ENCODE measurements at places on chromosomes 2 and 18.

- no peak for DNase-seq
Measured at GRCh38 chr2:219221957-219222518, 3.3 kb upstream of the ABCB6 start.

DNA sequence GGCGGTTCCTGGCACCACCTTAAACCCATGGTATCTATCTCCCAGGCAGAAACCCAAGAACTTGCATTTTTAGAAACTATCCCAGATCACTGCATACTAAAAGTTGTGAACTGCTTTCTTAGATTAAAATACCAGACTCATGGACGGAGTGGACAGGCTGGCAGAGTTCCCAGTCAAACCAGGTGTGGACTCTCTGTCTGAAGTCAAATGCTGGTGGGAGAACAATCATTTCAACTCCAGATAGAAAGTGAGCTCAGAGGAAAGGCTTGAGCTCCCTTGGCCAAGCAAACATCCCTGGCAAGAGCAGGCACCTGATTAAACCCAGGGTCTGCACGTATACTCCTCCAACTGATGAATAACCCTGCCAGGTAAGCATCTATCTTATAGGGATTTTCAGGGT lies 19.5 kb downstream of the NXPH2 start:
- DNase-seq = no peak

- no peak for DNase-seq
Measured at GRCh38 chr2:83587309-83587708, 871.8 kb downstream of the SUCLG1 start.

GRCh38 chr2:214376618-214377285 lies 34.1 kb upstream of the VWC2L start:
- no peak for DNase-seq

DNA sequence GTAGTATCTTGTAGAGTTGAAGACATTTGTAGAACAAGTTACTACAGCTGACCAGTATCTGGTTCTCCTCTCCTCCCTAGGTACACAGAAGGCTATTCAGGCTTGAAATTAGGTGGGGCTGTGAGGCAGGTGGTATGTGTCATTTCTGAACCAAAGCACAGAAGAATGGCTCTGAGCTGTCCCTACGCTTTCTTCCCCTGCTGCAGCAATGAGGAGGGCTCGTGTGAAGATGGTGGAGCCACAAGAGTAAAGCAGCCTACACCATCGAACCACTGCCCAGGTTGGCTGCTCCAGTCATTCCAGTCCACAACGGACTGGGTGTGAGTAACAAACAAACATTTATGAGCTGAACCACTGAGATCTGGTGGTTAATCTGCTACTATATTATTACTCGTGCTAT lies 148.9 kb downstream of the DTNB start:
- no peak for DNase-seq

DNA sequence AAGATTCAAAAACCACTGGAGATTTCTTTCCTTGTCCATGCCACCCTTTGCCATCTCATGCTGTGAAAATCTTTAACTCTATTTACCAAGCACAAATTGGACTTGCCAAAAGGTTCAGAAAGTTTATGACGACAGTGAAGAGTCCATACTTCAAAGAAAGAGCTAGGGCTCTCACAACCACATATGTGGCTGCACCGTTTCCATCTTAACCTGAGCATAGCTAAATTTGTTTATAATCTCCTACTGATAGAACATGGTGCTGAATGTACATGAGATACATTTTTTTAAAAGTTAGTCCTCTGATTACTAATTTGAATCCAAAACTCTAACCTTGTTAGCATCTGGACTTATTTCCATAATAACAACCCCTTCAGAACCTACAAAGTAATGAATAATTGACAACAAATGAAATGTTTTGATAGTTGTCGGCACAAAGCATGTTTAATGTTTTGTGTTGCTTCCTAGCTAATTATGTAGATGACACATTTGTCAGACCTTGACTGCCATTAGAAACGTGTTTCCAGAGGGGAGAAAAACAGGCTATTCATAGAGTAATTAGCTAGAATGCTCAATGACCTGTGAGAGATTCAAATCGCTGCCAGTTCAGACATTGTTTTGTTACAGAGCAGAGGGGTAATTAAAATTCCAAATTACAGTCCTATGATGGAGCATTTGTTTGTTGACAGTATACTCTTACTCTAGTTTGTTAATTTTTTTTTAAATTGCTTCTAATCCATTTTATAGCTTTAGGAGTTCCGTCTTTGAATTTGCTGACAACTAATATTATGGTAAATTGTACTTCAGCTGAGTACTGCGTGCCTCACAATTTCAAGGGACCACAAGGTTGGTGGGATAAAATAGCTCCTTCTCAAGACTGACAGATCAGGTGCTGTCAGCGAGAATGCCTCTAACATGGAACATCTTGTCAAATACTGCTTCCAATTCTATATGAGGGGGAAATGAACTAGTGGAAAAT lies 31.8 kb downstream of the ARHGAP15 start:
- DNase-seq = no peak

GRCh38 chr18:60413944-60414547 lies 41.5 kb upstream of the MC4R start:
- no peak for DNase-seq

GRCh38 chr2:113977660-113978523 lies 88.0 kb downstream of the ACTR3 start:
- peak; percentile 31 for DNase-seq

DNA sequence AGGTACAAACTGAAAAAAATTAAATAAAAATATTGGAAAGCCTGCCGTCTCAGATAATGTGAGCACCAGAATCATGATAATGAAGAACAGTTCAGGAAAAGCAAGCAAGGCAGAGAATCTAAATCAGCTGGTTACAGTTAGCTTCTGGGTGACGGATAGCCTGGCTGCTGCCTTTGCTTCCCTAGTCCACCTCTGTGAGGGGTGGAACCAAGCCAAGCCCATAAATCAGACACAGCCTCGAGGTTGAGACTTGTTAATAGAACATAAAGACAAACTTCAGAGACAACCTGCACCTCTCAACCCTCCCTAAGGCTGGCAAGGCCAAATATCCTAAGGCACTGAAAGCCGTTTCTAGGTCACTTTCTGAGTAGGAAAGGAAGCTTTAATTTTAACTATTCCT lies 334.7 kb upstream of the SLC39A10 start:
- no peak for DNase-seq

DNA sequence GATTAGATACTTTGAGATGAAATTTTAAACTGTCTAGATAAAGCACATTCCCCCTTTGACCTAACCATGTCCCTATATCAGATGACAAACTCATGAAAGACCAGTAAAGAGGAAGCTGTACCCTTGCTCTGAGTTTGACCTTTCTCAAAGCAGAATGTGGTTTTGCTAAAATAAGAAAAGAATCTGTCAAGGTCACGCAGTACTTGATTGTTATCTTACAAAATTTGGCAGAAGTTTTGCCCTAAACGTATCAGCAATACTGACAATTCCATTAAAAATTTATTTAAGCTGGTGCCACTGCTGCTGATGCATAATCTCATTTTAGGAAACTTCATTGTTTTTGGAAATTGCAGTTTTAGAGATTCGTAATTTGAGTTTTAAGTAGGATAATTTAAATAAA lies 31.2 kb upstream of the GALM start:
- no peak for DNase-seq

DNA sequence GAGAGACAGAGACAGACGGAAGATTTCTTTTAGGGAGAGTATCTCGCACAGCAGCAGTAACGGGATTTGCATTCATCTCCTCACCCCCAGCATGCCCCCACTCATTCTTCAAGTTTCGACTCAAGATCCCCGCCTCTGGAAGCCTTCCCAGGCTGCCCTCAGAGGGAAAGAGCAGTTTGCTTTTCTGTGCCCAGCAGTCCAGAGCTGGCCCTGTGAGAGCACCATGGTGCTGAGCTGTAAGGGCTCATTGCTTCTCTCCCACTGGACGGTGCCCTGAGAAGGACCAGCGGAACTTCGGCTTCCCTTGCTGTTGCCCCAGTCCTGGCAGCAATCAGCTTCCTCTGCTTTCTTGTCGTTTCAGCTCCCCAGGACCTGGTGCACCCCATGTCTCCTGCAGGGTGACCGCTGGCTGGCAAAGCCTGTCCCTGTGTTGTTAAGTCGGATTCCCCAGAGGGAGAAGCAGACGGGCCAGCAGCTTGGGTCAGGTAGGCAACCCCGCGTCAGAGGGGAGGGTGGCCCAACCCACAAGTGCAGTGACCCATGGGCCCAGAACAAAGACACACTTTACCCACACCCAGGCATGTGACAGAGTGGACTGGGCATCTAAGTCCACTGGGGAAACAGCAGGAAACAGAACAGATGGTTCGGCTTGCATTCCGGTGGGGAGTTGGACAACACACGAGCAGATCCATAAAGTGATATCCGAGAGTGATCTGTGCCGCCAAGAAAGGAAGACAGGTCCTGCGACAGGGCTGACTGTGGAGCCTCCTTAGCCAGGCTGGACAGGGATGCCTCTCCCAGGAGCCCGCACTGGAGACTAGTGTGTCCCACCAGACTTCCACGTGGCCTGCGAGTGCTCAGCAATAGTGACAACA lies 36.6 kb downstream of the TMEM177 start:
- no peak for DNase-seq

GRCh38 chr2:33573657-33574056 lies 25.4 kb downstream of the FAM98A start:
- DNase-seq = no peak

- DNase-seq = no peak
Measured at GRCh38 chr18:68056936-68057335, 540.4 kb upstream of the DSEL start.

DNA sequence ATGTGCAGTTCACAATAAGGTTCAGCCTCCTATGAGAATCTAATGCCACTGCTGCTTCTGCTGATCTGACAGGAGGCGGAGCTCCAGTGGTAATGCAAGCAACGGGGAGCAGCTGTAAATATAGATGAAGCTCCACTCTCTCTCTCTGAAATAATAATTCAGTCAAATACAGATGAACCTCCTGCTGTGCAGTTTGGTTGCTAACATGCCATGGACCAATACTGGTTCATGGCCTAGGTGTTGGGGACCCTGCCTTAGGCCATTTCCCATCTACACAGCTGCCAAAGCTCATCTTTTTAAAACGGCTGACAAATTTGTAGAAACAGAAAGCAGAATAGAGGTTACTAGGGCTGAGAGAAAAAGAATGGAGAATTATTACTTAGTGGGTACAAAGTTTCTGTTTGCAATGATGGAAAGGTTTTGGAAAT lies 10.7 kb upstream of the HNRNPA3 start:
- DNase-seq = no peak

GRCh38 chr18:74914052-74914591 lies 294.8 kb downstream of the PTGR3 start:
- no peak for DNase-seq

GRCh38 chr18:13398631-13399030 lies 180.1 kb downstream of the LDLRAD4 start:
- DNase-seq = no peak

GRCh38 chr18:27771571-27771970 lies 405.4 kb downstream of the CDH2 start:
- no peak for DNase-seq

- no peak for DNase-seq
Measured at GRCh38 chr2:94996305-94997100, 29.0 kb upstream of the MAL start.

- no peak for DNase-seq
Measured at GRCh38 chr2:154402213-154402612, 296.3 kb upstream of the KCNJ3 start.

- DNase-seq = no peak
Measured at GRCh38 chr2:174552880-174553279, 44.7 kb downstream of the WIPF1 start.

- no peak for DNase-seq
Measured at GRCh38 chr2:74004212-74005182, 19.8 kb downstream of the TET3 start.

DNA sequence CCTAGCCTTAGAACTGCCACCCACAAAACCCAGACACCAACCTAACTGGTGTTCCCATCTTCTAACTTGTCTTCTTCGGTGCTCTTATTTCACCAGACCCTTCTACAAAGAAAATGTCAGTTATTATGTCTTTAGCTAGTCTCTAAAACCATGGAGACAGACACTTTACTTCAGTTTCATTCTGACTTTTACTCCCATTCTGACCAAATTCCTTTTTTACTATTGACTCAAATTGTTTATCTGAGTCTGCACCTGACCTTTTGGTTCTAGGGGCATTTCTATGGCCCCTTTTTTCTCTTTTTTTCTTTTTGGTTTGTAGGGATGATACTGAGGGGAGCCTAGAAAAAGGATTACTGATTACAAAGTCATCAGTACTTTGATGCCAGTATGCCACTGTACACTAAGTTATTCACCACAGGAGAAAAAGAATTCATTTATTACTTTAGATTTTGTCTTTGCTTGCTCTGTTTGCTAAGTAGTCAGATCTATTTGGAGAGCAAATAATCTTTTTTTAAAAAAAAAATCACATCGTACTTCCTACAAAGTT lies 6.8 kb upstream of the SLC1A4 start:
- no peak for DNase-seq

Measured in germinal center (tissue), 1 donor.